Kidney glomerular epithelial cell (primary cell): ENCODE measurements at places on chromosomes 7 and 10.

DNA sequence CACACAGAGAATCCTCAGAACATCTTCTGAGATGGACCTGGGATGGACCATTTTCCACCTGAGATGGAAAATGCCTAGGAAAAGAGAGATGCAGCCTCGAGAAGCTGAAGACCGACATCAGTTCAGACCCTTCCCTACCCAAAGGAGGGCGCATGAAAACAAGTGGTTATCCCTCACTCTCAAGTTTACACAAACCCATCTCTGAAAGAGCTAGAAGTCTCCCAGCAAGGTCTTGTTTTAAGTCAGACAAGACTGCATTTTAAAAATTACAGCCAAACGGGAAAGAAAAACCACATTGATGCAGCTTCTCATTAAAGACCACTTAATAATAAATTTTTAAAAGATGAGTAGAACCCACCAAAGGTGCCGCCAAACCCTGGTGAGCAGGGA, 1.3 kb downstream of the RAPGEF5 start:
- DNase-seq, result no peak

GRCh38 chr7:1388021-1388702, 71.1 kb downstream of the MICALL2 start:
- no peak for DNase-seq

- DNase-seq, result no peak
Observed at GRCh38 chr10:131804551-131805295, 96.1 kb upstream of the PPP2R2D start.

GRCh38 chr7:101557978-101558741, 70.9 kb downstream of the MYL10 start:
- DNase-seq, result no peak

DNA sequence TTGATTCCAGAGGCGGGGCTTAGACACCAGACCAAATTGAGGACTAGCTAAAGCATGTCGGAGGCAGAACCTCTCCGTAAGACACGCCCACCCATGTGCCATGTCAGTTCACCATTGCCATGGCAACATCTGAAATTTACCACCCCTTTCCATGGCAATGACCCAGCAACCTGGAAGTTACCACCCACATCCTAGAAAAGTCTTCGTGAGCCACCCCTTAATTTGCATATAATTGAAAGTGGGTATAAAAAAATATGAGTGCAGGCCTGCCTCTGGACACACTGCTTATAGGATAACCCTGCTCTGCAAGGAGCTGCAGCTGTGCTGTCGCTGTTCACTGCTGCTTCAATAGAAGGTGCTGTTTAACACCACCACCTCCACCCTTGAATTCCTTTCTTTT, 28.0 kb downstream of the TMEM270 start:
- DNase-seq, result no peak

DNA sequence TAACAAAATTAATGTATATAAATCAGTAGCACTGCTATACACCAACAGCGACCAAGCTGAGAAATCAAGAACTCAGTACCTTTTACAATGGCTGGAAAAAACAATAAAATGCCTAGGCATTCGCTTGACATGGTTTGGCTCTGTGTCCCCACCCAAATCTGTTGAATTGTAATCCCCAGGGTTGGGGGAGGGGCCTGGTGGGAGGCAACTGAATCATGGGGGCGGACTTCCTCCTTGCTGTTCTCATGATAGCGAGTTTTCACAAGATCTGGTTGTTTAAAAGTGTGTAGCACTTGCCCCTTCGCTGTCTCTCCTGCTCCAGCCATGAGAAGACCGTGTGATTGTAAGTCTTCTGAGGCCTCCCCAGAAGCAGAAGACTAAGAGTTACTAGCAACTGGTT, 8.6 kb downstream of the ZNF786 start:
- DNase-seq, result no peak

- no peak for DNase-seq
Observed at GRCh38 chr7:9240001-9240400, 806.6 kb downstream of the NXPH1 start.

DNA sequence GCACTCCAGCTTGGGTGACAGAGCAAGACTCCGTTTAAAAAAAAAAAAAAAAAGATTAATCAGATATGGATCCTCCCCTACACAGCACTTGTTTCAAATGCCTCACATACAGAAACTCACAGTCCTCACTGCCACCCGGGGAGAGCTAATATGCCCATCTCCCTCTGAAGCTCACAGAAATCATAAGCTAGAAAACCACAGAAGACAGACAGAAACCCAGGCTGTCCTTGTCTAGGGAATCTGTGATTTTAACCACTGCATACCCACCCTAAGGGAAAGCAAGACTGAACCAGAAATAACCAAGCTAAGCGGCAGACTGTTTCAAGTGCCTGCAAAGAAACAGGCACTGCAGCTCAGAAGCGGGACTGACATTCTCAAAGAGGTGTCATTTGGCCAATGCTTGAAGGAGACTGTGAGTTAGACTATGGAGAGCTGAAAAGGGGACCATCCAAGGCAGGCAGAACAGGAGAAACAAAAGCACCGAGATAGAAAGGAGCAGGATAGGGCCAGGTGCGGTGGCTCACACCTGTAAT, 37.6 kb downstream of the SLC37A3 start:
- no peak for DNase-seq

DNA sequence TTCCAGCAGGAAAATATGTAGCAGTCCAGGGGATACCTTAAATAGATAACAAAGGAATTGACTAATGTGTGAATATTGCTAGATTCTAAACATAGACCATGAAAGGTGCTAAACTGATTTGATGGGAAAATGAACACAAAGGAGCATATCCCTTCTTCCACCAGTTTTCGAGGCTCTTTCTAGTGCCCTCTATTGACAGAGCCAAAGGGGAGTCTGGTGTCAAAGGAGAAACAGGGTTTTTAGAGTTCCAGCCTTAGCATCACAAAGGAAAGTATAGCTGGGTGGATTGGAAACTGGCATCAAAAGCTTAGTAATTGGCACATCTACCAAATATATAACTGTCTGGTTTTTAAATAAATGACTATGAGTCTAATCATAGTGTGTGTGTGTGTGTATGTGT, 636.8 kb downstream of the ETV1 start:
- DNase-seq, result no peak

DNA sequence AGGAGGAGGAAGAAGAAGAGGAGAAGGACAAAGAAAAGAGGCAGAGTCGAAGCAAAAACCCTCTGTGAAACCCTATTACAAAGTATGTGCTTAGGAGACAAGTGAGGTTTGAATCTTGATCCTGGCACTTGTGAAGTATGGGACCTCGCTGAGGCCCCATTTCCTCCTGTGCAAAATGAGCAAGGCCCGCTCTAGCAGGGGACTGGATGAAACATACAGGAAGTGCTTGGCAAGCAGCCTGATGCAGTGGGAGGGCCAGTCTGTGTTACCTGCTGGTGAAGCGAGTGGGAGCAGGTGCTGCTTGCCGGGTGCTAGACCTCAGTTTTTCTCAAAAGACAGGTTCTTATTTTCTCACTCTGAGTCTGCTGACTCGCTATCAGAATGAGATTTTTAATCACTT, 150.4 kb downstream of the JCAD start:
- no peak for DNase-seq

DNA sequence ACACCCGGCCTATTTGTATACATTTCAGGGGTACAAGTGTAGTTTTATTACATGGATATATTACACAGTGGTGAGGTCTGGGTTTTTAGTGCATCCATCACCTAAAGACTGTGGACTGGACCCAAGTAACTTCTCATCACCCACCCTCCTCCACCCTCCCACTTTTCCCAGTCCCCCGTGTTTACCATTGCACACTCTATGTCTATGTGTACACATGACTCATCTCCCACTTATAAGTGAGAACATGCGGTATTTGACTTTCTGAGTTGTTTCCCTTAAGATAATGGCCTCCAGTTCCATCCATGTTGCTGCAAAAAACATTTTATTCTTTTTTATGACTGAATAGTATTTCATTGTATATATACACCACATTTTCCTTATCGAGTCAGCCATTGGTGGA, 98.9 kb upstream of the WAC start:
- no peak for DNase-seq

- no peak for DNase-seq
Observed at GRCh38 chr10:77618117-77618516, 19.5 kb downstream of the KCNMA1 start.

GRCh38 chr10:69853064-69853463, 51.4 kb downstream of the COL13A1 start:
- no peak for DNase-seq

- no peak for DNase-seq
Observed at GRCh38 chr10:48614481-48615390, 9.9 kb upstream of the ARHGAP22 start.

GRCh38 chr10:52483587-52483986, 169.5 kb downstream of the DKK1 start:
- DNase-seq, result no peak

DNA sequence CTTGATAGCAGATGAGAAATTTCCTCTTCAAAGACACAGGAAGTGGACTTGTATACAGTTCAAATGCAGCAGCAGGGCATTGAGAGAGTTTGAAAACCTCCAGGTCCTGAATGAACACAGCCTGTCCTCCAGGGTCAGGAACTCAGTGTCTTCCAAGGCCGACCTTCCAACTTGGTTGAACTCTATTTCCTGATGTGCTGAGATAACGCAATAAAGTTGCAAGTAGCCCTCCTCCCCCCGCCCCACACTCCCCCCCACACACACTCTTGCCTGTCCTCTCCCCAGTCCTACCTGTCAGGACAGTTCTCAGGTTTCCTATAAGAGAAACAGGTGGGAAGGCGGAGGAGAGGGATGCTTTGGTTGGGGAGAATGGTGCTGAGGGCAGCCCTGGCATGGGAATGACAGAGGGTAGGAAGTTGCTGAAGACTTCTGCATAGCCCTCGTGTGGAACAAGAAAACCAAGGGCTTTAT, 90.0 kb downstream of the CCDC71L start:
- DNase-seq, result no peak

- DNase-seq, result no peak
Observed at GRCh38 chr10:87058171-87058570, 36.5 kb downstream of the GLUD1 start.

DNA sequence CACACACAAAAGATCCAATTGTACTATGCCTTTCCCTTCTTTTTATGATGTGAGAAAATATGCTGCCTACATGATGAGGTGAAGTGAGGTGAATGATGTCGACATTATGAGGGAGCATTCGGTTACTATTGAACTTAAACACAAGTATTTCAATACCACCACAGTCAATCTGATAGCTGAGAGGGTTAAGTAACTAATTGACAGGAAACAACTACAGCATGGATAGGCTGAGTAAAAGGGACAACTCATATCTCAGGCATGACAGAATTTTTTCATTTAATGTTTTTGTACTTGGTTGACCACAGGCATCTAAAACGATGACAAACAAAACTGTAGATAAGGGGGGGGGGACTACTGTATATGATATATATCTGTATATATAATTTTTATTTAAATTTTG, 488.9 kb downstream of the SH2D4B start:
- peak; percentile 43 for DNase-seq

GRCh38 chr7:30896036-30896435, 15.6 kb upstream of the AQP1 start:
- no peak for DNase-seq

DNA sequence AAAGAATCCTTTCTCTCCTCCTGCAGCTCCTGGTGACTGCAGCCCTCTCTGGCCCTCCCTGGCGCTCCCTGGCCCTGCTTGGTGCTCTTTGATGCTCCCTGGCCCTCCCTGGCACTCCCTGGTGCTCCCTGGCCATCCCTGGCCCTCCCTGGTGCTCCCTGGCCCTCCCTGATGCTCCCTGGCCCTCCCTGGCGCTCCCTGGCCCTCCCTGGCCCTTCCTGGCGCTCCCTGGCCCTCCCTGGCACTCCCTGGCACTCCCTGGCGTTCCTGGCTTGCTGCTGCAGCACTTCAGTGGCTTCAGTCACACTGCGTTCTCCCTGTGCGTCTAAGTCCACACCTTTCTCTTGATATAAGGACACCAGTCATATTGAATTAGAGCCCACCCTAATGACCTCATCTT, 15.2 kb upstream of the FGFR2 start:
- DNase-seq, result no peak

GRCh38 chr10:101367569-101368453, 13.8 kb downstream of the BTRC start:
- peak; percentile 96 for DNase-seq

- no peak for DNase-seq
Observed at GRCh38 chr10:50231515-50232260, 19.6 kb downstream of the ASAH2 start.

DNA sequence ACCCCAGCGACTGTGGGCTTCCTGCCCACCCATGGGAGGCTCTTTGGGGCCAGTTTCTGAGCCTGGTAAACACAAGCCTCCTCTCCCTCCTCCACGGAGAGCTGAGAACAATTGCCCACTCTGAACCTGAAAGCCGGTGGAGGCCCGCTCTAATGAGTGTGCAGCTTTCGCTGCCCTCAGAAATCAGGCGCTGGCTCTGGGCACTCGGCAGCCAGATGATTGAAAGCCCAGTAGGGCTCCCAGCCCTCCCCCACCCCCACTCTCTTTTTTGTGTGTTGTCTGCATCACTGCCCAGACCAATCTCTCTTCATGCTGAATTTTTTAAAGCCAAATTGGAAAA, 438.9 kb downstream of the RPS24 start:
- no peak for DNase-seq

- DNase-seq, result no peak
Observed at GRCh38 chr7:90271753-90272152, 26.8 kb downstream of the CFAP69 start.

GRCh38 chr10:14588084-14588937, 186.4 kb downstream of the FAM107B start:
- DNase-seq, result peak; percentile 58

- no peak for DNase-seq
Observed at GRCh38 chr10:534047-534566, 155.4 kb downstream of the DIP2C start.

GRCh38 chr10:13839430-13839990, 252.7 kb downstream of the PRPF18 start:
- DNase-seq, result peak; percentile 27

DNA sequence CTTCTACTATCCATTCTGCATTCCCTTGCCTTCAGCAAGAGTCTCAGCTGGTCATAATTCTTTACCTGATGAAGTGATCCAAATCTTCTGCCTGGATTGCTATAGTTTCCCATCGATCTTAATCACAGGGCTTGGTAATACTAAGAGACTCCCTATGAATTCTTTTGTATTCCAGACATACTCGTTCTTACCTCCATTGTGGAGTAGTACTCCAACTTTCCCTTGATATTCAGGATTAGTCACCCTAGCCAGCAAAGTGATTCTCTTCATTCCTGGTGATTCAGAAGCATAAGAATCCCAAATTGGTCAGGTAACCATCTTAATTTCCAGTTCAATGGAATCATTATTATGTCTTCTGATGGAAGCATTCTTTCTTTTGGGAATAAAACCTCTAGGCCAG, 96.7 kb downstream of the TWIST1 start:
- peak; percentile 31 for DNase-seq

GRCh38 chr7:131090188-131090587, 237.5 kb upstream of the MKLN1 start:
- no peak for DNase-seq
